Psoas muscle (tissue), 8 donors: ENCODE measurements at places on chromosomes 1 and 21.
A peak's percentile ranks its signal among the peaks of the same experiment; 100 is the strongest.

DNA sequence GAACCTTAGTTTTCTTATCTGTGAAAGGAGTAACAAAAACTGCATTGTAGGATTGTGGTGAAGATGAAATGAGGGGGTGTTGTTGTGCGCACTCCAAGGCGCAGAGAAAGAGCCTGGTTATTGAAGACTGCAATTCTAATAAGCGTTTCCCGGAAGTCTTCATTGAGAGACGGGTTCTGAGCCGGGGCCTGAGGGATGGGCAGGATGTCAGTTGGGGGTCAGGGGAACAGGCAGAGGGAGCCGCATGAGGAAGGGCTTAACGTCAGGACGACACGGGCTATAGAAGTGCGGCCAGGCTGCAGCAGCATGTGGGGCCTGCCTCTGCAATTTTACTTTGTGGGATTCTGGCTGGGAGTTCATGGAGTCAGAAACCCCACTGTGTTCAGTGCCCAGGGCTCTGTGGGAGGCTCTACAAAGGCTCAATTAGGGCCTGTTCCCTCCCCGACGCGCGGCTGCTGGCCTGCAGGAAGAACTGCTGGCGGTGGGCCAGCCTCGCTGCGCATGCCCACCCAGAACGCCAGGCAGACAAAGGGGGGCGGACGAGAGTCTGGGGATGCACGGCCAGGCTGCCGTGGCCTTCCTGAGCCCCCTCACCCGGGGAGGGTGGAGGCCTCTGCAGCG lies 20.7 kb downstream of the TRIM62 start:
- peak; percentile 60 for DNase-seq

DNA sequence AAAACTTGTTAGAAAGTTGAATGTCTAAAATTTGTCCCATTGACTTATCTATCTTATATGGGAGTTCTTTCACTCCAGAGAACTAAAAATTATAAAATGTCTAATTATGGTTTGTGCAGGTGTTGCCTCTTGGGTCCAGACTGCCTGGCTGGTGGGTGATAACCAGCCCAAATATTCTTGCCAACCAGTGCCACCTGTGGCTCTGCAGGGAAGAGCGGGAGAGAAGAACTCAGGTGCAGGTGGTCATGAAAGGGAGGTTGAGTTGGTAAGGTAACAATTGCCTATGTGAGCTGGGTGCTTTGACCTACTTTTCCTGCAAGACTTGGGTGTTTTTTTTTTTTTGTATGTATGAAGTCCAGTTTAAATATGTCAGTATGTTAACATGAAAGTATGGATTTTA lies 10.2 kb downstream of the RPS6KC1 start:
- DNase-seq = no peak

DNA sequence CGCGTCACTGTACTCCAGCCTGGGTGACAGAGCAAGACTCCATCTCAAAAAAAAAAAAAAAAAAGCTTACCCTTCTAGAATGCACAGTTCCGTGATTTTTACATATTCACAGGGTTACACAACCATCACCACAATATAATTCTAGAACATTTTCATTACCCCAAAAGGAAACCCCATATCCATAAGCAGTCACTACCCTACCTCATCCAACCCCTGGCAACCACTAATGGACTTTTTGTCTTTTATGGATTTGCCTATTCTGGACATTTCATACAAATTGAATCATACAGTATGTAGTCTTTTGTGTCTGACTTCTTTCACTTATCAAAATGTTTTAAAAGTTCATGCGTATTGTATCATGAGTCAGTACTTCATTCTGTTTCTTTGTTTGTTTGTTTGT lies 22.8 kb downstream of the SYF2 start:
- no peak for DNase-seq

DNA sequence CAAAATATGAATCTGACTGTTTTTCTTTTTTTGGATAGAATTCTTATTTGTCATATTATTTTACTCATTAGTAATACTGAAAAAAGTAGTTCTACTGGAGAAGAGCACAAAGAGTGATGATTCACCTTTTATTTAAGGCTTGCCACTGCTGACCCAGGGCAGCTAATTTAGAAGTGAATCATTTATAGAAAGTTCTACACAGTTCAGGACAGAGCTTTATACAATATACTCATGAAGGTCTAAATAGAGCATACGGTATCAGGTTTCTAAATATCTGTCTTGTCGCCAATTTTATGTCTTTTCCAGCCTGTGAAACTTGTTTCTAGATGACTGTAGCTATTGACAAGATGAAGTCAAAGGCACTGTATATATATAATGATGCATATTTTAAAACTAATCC lies 25.0 kb downstream of the GIPC2 start:
- DNase-seq = no peak

DNA sequence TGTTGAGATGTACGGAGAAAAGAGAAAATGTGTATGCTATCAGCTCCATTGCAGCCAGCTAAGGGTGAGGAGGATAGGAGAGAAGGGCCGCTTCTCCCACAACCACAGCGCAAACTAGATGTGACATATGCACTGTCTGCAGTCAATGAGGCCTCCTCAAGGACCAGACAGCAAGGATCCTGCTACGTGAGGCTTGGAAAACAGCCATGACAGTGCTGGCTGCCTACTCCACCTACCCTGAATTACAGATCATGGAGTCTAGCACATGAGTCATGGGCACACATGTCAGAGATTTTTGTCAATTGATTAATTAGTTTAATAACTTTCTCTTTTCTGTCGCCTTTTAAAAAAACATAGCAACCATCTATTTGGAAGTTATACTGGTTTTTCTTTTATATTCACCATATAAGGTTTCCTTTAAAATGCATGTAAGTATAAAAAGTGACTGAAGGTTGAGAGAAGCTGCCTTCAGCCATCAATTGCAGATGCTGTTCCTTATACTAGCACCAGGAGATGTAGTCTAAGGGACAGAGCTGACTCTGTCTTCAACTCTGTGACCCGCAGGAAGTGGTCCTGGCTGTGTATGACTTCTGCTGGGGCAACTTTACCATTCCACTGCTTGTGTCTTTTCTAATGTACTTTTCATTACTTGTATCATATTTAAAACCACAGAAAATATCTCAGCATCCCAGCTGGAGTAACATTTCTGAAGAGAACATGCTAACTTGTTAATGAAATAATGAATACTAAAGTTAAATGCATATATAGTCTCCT lies 3.1 kb downstream of the VPS26C start:
- no peak for DNase-seq

- no peak for DNase-seq
These were observed 383.0 kb upstream of the PTBP2 start for GRCh38 chr1:96338622-96339021.

DNA sequence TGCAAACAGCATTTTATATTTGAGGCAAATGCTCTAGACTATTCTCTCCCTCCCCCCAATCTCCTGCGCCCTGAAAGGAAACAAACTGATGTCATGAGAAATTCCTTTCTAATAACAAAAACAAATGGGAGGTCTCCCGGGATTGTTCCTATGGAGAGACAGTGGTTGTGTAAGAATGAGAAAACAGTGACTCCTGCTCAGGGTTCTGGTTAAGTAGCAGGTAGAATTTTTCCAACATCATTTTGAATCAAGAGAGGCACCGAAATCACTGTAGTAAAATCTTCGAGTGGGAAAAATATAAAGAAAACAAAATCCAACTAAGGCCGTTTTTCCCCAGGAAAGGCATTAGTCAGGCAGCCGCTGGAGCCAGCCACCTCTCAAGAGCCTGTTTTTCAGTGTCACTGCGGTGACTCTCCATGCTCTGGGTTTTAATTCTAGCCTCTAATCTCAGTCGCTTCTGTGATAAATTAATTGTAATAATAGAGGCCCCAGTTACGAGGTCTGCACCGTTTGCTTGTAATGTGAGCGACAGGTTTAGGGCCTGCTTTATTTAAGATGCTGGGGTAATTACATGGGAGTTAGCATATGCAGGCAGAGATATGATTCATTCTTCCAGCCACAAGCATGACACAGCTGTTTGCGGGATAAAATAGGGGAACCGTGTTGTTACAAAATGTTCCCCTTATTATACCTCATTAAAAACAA lies 80.3 kb downstream of the RNF220 start:
- no peak for DNase-seq

DNA sequence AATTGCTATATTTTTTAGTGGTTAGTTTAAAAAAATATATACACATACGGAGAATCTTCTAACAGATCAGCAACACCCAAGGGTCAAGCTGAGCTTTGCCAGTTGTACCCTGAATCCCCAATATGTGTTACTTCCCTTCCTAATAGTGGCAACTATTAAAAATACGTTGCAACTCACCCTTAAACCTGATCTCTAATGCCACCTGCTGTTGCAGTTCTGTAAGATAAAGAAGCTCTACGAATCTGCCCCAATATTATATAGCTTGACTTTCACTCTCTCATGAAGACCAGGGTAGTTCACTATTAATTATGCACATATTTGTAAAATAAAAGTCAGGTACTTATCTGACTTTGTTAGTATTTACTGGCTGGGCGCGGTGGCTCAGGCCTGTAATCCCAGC lies 58.4 kb downstream of the ASH1L start:
- DNase-seq = no peak

DNA sequence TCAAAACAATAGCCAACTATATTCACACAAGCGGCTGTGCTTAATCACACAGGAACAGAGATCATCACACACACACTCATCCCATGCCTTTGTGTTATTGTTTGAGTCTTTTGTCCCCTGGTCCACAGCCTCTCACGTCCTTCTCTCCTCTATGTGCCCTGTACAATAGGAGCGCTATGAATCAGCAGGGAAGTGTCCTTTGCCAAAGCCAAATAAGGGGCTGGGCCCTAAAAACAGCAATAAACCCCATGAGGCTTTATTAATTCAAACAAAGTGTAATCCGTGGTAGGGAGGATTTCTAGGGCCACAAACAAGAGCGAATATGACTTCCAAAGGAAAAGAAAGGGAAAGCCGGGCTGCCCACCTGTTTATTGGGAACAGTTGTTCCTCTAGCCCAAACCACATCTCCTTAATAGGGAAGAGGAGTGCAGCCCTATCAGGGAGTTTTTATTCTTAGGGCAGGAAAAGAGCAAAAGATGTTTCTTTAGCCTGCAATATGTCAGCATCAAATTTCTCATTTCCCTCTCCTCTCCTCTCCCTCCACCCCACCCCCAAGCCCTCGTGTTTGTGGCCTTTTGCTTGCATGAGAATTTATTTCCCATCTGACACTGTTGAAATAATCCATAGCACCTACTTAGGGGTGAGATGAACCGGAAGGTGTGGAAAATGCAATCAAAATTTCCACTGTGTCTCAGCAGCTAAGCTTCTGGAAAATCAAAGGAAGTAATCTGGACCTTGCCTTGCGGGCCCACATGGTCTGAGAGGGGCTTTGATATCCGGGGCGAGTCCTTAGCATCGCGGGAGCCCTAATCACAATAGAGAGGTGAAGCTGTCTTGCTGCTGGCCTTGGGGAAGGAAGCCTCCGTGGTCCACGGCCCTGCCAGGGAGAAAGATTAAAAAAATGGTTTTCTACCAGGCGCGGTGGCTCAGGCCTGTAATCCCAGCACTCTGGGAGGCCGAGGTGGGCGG lies 45.3 kb upstream of the ITPKB start:
- DNase-seq = no peak

DNA sequence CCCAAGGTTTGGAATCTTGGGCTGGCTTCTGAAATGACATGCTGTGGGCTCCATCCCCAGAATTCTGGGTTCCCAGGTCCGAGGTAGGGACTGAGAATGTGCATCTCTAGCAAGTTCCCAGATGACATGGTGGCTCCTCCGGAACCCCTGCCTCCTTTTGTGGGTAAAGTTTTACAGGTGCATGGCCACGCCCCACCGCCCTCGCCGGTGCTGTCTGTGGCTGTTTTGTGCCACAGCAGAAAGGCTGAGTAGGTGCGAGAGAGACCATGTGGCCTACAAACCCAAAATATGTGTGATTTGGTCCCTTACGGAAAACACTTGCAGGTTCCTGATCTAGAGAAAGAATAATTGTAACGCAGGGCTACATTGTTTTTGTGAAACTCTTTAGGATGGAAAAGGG lies 30.9 kb downstream of the SKI start:
- DNase-seq = peak; percentile 9

DNA sequence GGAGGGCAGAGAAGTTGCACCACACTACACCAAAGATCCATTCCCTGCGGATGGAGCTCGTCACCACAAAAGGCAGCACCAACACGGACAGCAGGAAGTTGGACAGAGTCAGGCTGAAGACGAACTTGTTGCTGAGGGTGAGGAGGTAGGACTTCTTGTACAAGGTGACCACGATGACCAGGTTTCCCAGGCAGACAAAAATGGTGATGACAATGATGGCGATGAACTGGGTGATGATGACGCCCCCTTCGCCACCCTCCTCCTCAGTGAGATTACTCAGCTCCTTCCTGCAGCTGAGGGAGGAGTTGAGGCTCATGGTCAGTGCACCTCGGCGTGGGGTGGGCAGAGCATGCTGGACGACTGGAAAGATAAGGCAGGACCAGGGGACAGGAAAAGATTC lies 32.2 kb downstream of the GPR161 start:
- no peak for DNase-seq

- DNase-seq = no peak
These were observed 61.0 kb upstream of the NEK2 start for GRCh38 chr1:211736351-211736915.

DNA sequence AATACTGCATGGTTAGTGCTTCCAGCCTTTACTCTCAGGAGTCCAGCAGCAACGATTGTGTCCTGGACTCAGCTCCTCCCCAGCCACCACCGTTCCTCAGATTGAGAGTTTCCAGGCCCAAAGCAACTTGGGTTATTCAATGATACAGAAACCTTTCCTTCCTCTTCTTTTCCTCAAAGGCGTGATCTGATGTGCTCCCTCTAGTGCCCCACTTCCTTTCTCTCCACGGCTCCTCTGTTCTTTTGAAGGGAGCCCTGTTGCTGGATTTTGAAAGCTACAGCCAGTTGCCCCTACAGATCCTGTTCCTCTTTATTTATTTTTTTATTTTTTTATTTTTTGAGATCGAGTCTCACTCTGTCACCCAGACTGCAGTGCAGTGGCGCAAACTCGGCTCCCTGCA lies 14.1 kb downstream of the CRP start:
- DNase-seq = no peak

- DNase-seq = no peak
These were observed 51.8 kb downstream of the DDAH1 start for GRCh38 chr1:85413169-85413568.

GRCh38 chr1:69985376-69985775 lies 220.0 kb downstream of the LRRC40 start:
- DNase-seq = no peak

- DNase-seq = no peak
These were observed 31.4 kb downstream of the IQGAP3 start for GRCh38 chr1:156540955-156541354.

DNA sequence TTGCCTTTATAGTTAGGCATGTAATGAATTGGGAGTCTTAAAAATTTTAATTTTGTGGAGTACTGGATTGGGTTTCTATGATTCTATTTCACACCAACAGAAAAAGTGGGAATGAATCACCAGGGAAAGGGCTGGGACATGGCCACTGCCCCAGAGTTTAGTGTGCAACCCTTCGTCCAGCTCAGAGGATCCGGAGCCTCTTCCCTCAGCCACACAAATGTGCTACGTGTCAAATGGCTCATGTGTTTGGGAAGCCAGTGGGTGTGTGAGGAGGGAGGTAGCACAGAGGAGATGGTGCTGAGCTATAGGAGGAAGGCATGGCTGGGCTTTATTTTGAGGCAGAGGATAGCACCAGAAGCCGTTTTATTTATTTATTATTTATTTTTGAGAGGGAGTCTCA lies 247.3 kb downstream of the SIPA1L2 start:
- DNase-seq = no peak

- DNase-seq = no peak
These were observed 79.2 kb downstream of the HFM1 start for GRCh38 chr1:91325456-91325855.
